ENCODE measurements at places on chromosomes 11 and 22.
A peak's percentile ranks its signal among the peaks of the same experiment; 100 is the strongest.

DNA sequence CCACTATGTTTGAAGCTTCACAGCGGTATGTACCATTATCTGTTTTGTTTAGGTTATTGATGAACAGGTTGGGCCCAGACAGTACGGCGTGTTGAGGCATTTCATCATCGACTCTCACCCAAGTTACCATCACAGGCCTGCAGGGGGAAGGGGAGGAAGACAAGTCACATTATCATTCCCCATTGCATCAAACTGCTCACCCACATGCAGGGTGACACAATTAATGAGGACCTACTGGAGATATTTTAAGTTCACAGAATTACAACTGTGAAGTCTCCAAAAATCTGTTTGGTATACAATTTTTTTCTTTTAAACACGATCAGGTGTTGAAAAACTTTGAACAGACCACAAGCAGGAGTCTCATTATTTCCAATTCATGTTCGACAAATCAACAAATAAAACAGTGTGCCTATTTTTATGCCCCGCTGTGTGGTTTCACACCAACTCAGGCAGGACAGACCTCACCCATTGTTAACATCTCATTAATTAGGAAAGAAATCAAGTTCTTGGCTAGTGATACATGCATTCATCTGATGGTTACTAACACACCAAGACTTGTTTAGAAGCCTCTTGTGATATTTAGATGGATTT lies 289.5 kb downstream of the CADM1 start:
- no peak for DNase-seq

- DNase-seq: peak; percentile 8
Observed at GRCh38 chr11:121961321-121961801, 154.7 kb downstream of the BLID start.

DNA sequence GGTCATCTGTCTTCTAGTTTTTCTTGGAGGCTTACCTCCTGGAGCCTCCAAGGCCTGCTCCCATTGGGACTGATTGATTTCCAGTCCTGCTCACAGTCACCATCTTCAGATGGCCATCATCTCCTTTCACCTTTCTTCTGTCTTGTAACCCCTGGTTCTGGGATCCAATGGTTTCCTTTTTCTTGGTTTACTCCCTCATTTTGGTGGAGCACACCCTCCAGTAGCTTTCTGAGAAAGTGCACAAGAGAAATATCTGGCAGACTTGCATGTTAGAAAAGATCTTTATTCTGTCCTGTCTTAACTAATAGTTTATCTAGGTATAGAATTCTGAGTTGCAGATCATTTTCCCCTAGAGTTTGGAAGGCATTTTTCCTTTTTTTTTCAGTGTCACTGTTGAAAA lies 50.9 kb downstream of the MPPED1 start:
- no peak for DNase-seq

- DNase-seq: peak; percentile 94
Observed at GRCh38 chr22:28142361-28142961, 223.4 kb upstream of the PITPNB start.

DNA sequence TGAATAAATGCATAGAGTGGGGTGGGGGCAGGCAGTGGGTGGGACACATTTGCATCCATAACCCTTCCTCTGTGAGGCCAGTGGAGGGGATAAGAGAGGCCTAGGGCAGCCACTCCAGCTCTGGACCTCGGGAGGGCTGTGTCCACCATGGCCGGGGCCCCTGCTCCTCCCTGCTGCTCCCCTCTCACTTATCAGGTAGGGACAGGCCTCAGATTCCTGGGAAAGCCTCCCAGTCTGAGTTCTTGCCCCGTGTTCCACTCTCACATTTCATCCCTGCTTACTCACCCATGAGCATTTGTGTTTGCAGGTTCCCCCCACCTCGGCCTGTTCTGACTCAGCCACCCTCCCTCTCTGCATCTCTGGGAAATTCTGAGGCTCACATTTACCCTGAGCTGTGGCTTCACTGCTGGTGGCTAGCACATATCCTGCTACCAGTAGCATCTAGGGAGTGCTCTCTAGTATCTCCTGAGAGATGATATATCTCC lies 128.7 kb upstream of the TOP3B start:
- DNase-seq: peak; percentile 59

DNA sequence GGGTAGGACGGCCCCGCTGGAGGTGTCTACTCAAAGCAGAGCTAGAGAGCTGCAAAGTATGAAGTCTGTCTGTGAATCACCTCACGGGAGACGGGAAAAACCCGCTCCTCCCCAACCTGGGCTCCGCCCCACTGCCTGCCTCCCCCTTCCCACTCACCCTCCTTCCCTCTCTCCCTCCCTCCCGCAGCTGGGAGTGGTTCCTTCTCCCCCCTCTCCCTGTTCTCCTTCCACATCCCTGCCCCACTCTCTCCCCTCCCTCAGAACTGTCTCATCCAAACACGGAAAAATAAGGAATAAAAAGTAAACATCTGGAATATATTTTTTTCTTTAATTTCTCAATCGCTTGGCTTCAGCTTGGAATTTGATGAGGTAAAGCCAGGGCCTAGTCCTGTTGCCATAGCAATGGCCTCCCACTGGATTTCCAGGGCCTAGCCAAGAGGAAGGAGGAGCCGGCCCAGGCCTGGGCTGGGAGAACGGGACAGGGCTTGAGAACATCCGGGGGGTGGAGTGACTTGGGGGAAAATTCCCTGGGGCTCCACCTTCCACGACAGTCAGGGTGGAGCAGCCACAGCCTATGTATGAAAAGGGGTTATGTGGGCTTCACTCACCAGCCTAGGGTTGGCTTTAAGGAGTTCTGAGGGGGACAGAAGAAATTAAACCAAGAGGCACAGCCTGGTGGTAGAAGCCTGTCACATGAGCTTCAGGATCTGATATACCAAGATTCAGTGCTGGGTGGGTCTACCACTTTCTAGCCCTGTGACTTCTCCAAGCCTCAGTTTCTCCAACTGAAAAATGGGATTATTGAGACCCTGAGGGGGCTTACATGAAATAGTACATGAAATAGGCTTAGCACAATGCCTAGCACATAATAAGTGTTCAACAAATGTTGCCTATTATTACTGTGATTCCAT lies 2.2 kb downstream of the TNKS1BP1 start:
- peak; percentile 99 for DNase-seq

- no peak for DNase-seq
Observed at GRCh38 chr11:130452176-130452575, 3.7 kb downstream of the ADAMTS15 start.

DNA sequence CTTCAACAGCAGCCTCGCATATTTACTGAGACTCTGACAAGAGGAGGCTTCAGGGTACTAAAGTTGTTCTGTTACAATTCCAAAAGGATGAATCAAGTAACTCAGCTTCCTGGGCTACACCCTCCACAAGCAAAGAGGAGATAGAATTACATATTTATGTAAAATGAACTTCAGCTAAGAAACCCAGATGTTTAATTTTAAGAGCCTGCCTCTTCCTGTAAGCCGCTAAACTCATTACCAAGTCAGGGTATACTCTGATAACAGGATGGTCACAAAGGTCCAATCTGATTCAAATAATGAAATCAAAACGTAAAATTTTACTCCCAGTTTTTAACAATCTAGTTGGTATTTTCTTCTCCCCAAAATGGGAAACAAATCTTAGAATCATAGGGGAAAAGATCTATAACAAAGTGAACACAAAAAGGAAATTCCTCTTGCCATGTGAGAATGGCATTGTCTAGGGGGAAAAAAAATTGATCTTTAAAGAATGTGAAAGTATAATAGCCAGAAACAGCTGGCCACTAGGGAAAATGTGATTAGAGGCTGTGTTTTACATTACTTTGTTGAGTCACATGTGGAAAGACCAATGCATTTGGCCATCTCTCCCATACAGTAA lies 30.9 kb downstream of the CHEK2 start:
- peak; percentile 89 for DNase-seq

GRCh38 chr11:26944866-26945664 lies 48.8 kb upstream of the FIBIN start:
- peak; percentile 92 for DNase-seq

GRCh38 chr22:26259510-26259909 lies 90.2 kb downstream of the SEZ6L start:
- DNase-seq: peak; percentile 61

- no peak for DNase-seq
Observed at GRCh38 chr11:100396266-100396665, 290.8 kb upstream of the ARHGAP42 start.

DNA sequence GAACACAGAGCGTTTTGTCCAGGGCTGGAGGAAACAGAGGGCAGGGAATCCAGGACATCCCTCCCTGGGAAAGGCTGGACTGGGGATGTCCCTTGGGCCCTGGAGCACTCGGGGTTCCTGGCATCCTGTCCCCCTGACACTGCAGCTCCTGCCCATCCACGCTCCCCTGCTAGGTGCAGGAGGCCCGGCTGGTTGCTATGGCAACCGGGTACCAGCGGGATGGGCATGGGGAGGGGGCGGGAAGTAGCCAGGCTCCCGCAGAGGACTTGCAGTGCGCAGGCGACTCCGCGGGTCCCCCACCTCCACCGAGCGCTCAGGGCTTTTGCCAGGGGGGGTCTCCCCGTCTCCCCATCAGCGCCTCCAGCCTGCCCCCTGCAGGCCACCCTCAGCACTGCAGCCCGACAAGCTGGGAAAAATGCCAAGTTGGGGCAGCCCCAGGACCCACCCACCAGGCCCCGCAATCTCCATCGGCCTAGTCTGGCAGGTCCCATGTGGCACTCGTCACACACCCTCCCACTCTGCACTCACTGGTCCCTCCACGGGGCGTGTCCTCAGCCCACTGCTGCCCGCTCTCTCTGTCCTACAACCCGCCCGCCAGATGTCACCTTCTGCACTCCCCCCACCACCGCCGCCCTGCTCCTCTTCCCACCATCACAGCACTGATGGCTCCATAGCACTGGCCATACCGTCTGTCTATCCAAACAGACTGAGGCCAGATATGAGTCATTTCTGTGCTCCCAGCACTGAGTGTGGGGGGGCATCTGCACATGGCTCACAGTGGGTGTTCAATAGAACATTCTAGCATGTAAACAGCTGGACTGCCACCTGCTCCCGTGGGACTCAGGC lies 31.5 kb downstream of the KIAA0930 start:
- peak; percentile 91 for DNase-seq

DNA sequence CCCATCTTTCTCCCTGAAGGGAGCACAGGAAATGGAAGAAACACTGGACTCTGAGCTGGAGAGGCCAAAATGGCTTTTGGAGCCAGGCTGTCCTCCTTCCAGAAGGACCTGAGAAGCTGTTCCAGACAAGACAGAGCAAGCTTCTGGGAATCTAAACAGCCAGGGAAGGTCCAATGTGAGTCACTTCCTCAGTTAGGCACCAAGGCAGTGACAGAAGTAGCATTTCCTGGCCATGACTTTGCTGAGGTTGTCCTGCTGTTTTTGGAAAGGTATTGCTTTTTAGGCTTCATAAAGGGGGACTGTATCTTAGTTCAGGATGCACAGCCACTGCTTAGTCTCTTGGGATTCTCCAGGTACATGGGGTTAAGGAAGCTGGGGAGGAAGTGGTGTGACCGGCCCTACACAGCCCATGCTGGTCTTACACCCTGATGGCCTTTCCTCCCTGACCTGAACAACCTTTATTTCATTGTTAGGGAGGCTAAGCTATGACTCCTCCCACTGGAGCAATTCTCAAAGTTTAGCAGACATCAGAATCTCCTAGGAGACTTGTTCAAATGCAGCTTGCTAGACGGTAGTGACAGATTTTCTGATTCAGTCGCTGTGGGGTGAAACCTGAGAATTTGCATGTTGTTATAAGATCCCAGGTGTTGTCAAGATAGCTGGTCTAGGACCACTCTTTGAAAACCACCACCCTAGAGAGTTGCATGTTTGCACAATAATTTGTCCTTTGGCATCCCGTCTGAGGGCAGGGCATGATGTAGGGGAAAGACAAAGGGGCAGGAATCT lies 6.8 kb upstream of the INSC start:
- peak; percentile 78 for DNase-seq

- no peak for DNase-seq
Observed at GRCh38 chr11:125627236-125627910, 2.4 kb downstream of the CHEK1 start.

- DNase-seq: peak; percentile 44
Observed at GRCh38 chr22:41256254-41257253, 15.8 kb upstream of the CHADL start.

- DNase-seq: no peak
Observed at GRCh38 chr22:45166932-45167331, 3.2 kb downstream of the NUP50 start.

- DNase-seq: no peak
Observed at GRCh38 chr22:42397332-42398249, 34.6 kb downstream of the NFAM1 start.

- no peak for DNase-seq
Observed at GRCh38 chr22:20231514-20232236, 36.4 kb downstream of the RTN4R start.

- no peak for DNase-seq
Observed at GRCh38 chr11:37558619-37559210, 960.7 kb upstream of the RAG2 start.

DNA sequence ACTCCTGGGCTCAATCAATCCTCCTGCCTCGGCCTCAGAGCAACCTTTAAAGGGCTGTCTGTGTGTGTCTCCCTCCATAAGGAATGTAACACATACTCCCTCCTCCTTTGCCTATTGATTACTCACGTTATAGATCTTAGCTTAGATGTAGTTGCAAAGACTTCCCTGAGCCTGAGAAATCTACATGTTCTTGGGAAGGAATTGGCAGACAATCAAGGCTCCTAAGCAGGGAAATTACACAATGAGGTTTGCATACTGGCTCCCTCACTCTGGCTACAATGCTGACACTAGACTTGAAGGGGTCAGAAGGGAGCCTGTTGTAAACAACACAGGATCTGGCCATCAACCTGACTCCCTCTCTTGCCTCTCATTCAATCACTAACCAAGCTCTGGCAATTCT lies 5.2 kb upstream of the OLFML1 start:
- DNase-seq: no peak

DNA sequence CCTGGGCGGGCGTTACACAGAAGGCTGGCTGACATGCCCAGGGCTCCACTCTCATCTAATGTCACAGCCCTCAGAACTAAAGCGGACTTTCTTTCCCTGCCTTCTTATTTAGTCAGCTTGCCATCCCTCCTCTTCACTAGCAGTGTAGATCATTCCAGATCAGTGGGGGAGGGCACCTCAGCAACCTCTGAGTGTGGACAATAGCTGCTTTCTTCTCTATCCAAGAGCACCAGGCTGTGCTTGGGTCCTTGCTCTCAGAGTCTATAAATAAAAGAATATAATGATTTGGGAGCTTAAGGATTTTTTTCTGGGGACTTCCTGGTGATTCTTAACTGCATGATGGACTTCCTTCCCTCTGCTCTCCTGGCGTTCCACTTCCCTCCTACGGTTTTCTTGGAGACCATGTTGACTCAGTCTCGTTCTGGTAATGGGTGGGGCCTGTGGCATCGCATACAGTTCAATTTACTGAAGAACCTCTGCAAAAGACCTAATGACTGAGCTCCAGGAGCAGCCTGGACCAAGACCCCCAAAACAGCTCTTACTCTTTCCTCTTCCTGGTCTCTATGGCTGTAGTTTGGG lies 2.9 kb upstream of the HMBS start:
- DNase-seq: no peak

- DNase-seq: no peak
Observed at GRCh38 chr11:77038825-77039326, 4.7 kb downstream of the B3GNT6 start.

Measured in fibroblast of skin of back (primary cell).